ENCODE measurements at places on chromosomes 13 and 19.

GRCh38 chr13:105202354-105202753, 1333.1 kb downstream of the EFNB2 start:
- DNase-seq: no peak

DNA sequence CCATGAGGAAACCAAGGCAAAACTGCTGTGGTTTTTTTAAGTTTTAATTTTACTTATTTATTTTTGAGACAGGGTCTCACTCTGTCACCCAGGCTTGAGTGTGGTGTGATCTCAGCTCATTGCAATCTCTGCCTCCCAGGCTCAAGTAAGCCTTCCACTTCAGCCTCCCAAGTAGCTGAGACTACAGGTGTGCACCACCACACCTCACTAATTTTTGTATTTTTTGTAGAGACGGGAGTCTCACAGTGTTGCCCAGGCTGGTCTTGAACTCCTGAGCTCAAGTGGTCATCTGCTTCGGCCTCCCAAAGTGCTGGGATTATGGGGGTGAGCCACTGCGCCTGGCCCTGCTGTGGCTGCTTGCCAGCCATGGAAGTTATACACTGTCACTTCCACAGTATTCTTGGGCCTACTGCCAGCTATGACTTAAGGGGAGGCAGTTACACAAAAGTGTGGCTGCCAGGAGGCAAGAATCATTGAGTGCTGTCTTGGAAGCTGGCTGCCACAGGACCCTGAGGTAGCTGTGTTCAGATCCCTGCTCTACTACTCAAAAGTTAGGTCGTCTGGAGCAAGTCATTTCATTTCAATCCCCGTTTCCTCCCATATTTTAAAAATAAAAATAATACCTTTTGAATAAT, 12.7 kb downstream of the FARP1 start:
- DNase-seq: no peak

- no peak for DNase-seq
Observed at GRCh38 chr13:48163061-48163460, 68.2 kb upstream of the MED4 start.

DNA sequence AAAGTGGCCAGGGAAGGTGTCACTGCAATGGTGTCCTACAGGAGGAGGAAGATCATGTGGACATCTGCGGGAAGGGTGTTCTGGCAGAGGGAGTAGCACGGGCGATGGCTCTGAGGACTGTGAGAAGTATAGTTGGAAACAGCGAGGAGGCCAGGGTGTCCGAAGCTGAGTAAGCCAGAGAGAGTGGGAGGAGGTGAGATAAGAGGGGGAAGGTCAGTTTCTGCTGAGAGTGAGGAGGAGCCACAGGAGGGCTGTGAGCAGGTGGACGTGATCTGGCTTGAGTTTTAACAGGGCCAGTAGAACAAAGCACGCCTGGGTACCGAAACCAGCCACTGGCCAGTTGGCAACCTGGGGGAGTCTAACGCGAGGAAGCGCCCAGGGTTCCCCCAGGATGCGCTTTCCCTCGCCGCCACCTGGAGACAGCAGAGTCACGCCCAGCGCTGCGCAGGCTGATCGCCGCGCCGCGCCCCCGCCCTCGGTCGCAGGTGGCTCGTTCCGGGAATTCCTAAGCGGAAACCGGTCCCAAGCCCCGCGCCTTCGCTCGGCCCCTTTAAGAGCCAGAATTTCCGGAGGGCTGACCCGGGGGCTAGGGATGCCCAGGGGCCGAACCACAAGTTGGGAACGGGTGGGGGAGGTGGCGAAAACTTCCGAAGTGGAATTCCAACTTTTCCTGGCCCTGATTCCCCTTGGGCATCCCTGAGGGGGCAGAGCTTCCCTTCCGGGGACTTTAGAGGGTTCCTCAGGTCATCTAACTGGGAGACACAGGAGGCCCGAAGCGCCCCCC, 1.1 kb upstream of the LSR start:
- no peak for DNase-seq

- no peak for DNase-seq
Observed at GRCh38 chr13:106088085-106088484, 447.4 kb downstream of the EFNB2 start.

- no peak for DNase-seq
Observed at GRCh38 chr19:12912571-12912970, 6.5 kb downstream of the SYCE2 start.

Data from left ventricle myocardium inferior (tissue), 1 donor.